ENCODE measurements at places on chromosomes 13 and 19. TPM values are rescaled to one million over a fixed set of nuclear protein-coding genes. Genes with fewer than 3 reads are reported as not detected.

Gene AMER2
- total RNA-seq, result not detected

Gene URI1
- 69.5 TPM for total RNA-seq

Gene CCDC8
- total RNA-seq, result not detected

Gene KL
- 0.42 TPM for total RNA-seq

Gene ZIC5
- not detected for total RNA-seq

Gene NKG7
- 153 TPM for total RNA-seq

Gene SHC2
- 0.16 TPM for total RNA-seq

Gene ZNF865
- 15.4 TPM for total RNA-seq

Gene IFNL1
- total RNA-seq, result not detected

Gene CGB2
- total RNA-seq, result not detected

Gene RLN3
- total RNA-seq, result not detected

Gene TNFSF9
- total RNA-seq, result 3.8 TPM

Gene ZSCAN5A
- 14.7 TPM for total RNA-seq

Gene METTL21C
- total RNA-seq, result not detected

Gene OR10H1
- 0.05 TPM for total RNA-seq

Gene SRRM5
- total RNA-seq, result 0.25 TPM

Gene LMO7
- total RNA-seq, result 4.3 TPM

Gene NXNL1
- not detected for total RNA-seq

Gene IL17D
- 1.0 TPM for total RNA-seq

Gene SYNGR4
- total RNA-seq, result not detected

Gene LILRB4
- total RNA-seq, result not detected

Gene TNFSF11
- 5.7 TPM for total RNA-seq

Gene ZNF850
- total RNA-seq, result 4.1 TPM

Gene ZNF442
- total RNA-seq, result 0.73 TPM

Gene ONECUT3
- not detected for total RNA-seq

Gene ZNF534
- total RNA-seq, result not detected

Gene IGFL1
- not detected for total RNA-seq

All from activated T-cell treated with anti-CD3 and anti-CD28 coated beads, Interleukin-2, amount 50 U/mL, for 4 hours (primary cell).